PC-9 (cell line): ENCODE measurements at places on chromosomes 3 and 15. TPM values are rescaled to one million over a fixed set of nuclear protein-coding genes. Genes with fewer than 3 reads are reported as not detected.
A peak's percentile ranks its signal among the peaks of the same experiment; 100 is the strongest.

DNA sequence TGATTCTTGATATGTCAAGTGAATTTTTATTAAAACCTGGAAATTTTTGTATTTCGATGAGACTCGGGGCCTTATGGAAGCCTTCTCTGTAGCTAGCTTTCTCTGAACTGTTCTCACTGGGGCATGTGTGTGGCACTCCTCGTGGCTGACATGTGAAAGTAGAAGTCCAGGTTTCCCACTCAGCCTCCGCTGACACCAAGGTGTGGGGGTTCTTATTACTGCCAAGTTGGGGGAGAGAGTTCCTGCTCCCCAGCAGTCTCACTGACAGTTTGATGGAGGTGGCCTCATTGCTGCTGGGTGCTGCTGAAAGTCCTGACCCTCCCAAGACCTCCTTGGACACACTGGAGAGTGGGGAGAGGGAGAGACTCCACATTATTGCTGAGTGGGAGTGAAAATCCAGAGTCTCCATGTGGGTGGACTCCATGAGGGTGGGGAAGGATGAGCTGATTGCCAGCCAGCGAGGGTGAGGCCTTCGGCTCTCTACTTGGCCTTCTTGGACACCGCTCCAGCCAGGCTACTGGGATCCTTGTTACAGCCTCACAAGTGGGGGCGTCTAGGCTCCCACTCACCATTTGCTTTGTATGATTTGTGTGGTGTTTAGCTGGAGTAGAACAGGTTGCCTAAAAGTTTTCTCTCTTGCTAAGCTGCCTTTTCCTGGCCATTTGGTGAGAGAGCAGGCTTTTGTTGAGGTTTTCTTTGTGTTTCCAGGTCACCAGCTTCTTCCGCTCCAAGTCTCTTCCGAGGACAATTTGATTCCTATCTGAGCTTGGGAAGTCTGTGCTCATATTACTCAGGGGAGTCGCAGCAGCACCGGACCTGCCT is 64.1 kb downstream of the LSM3 start:
- H3K4me3 ChIP-seq = no peak overlapping the region
- H3K36me3 ChIP-seq = no peaks in the 10 kb centered on the region
- H3K27me3 ChIP-seq = no peaks in the 10 kb centered on the region
- no peak overlapping the region for H3K27ac ChIP-seq

GRCh38 chr3:116020495-116020894 is 397.2 kb downstream of the GAP43 start:
- H3K4me1 ChIP-seq = no peaks in the 10 kb centered on the region
- H3K27ac ChIP-seq = no peak overlapping the region
- no peak for DNase-seq
- no peaks in the 10 kb centered on the region for H3K27me3 ChIP-seq
- no peak overlapping the region for H3K4me3 ChIP-seq
- no peaks in the 10 kb centered on the region for H3K36me3 ChIP-seq

DNA sequence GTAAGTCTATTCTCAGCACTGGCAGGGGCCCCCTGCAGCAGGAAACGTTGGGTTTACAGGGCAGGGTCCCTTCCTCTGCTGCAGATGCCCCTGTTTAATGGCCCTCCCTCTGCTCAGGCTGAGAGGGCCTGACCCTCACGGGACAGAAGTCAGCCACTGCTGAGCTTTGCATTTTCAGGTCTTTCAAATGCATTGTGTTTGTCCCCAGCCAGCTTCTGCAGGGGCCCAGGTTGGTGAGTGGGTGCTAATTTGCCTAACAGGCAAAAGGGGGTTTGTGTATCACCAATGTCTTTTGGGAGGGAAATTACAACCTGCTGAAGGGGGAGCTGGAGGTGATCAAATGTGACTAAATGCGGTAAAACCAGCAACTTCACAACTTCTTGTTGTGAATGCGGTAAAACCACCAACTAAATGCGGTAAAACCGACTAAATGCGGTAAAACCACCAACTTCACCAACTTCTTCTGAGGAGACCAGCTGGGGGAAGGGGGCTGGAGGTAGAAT is 44.8 kb upstream of the UBE2E1 start:
- H3K36me3 ChIP-seq = no peaks in the 10 kb centered on the region
- H3K4me3 ChIP-seq = no peak overlapping the region
- H3K27ac ChIP-seq = no peak overlapping the region
- DNase-seq = no peak

The GABRB3 gene
- 4.9 and 6.3 TPM in 2 replicates for total RNA-seq

GRCh38 chr15:46955576-46955975 is 761.7 kb upstream of the SEMA6D start:
- H3K27me3 ChIP-seq = no peaks in the 10 kb centered on the region
- no peak overlapping the region for H3K4me3 ChIP-seq
- no peak overlapping the region for H3K27ac ChIP-seq
- DNase-seq = no peak
- H3K4me1 ChIP-seq = no peaks in the 10 kb centered on the region
- no peaks in the 10 kb centered on the region for H3K36me3 ChIP-seq

GRCh38 chr3:87320756-87321626 is 44.6 kb upstream of the POU1F1 start:
- H3K27ac ChIP-seq = no peak overlapping the region
- H3K36me3 ChIP-seq = no peaks in the 10 kb centered on the region
- H3K4me1 ChIP-seq = peaks cover 9% of the 10 kb centered on the region
- DNase-seq = no peak
- no peak overlapping the region for H3K4me3 ChIP-seq

DNA sequence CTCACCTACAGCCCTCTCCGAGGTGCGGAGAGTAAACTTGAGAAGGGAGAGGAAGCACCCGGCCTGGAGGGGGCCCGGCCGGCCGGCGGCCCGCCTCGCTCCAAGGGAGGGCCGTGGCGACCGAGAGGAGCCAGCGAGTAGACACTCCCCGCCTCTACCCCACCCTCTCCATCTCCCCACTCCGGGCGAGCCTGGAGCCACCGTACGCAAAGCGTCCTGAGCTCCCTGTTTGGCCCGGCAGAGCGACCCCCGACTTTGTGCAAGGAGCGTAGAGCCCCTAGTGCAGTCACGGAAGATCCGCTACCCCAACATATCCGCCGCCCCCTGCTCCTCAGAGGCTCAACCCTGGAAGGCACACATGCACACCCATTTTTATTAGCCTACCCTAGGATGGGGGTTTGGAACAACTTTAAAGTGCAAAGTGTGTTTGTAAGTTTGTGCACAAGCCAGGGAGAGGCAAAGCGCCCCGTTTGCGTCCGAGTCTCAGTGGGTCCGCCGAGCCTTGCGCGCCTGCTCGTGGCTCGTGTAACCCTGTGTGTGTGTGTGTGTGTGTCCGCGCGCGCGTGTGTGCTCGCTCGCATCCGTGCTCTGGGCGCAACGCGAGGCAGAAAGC is 508 bp upstream of the SMAD6 start:
- H3K4me3 ChIP-seq = peak overlapping the region; percentile 81
- H3K27ac ChIP-seq = no peak overlapping the region
- H3K27me3 ChIP-seq = no peaks in the 10 kb centered on the region
- H3K4me1 ChIP-seq = peaks cover 20% of the 10 kb centered on the region

DNA sequence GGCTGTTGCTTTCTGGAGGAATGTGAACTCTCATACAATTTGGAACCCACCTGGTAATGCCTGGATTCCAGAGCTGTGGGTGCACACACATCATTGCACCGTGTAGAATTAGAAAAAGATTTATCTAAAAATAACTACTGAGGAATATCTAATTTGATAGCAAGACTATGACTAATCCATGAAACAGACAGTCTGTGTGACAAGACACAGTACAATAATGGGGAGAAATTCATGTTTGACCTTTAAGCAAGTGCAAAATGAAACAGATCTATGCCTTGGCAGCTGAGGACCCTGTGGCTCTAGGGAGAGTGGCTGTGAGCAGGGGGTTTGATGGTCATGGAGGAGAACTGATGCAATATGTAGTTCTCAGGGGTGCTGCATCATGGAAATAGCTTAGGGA is 7.9 kb upstream of the DOCK3 start:
- no peak overlapping the region for H3K4me3 ChIP-seq
- no peak overlapping the region for H3K27ac ChIP-seq
- H3K36me3 ChIP-seq = no peaks in the 10 kb centered on the region
- H3K27me3 ChIP-seq = no peaks in the 10 kb centered on the region
